Stimulated activated CD8-positive, alpha-beta memory T cell treated with anti-CD3 and anti-CD28 coated beads, Interleukin-7, amount 100 ng/mL, for 1 hour (primary cell): ENCODE measurements at places on chromosomes 4 and X.

- DNase-seq, result no peak
These were observed 759.9 kb downstream of the PDHA2 start for GRCh38 chr4:96599752-96600151.

DNA sequence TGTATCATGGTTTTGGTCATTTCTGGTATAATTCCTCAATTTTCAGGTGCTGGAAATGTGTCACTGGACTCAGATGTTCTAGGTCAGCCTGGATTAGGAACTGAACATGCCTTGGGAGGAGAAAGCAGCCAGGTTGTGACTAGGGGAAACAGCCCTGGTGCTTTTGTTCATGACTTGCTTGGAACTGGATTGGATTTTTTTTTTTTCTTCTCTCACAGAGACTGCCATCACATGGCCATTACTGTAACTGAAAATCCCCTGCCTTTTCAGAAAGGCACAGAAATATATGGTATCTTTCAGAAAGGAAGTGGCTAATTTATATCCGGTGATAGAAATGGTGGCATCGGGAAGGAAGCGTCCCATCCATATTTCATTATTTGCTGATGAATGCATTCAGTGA, 34.6 kb downstream of the SEPTIN11 start:
- no peak for DNase-seq

DNA sequence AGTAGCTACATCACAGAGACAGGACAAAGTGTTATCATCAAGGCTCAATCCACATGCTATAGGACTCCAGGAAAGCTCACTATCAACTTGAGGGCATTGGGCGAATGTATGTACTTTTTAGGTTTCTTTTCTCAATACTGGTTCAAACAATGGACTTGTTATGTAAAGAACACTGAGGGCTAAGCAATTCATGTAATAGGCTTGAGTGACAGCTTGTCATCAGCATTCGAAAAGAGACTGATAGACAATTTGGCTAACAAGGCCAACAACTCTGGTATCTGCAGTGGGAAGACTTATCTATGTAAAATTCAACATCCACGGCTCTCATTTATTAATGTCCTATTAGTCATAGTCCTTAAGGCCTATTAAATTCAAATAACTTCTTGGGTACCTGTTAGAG, 141.1 kb downstream of the NPNT start:
- DNase-seq, result no peak

DNA sequence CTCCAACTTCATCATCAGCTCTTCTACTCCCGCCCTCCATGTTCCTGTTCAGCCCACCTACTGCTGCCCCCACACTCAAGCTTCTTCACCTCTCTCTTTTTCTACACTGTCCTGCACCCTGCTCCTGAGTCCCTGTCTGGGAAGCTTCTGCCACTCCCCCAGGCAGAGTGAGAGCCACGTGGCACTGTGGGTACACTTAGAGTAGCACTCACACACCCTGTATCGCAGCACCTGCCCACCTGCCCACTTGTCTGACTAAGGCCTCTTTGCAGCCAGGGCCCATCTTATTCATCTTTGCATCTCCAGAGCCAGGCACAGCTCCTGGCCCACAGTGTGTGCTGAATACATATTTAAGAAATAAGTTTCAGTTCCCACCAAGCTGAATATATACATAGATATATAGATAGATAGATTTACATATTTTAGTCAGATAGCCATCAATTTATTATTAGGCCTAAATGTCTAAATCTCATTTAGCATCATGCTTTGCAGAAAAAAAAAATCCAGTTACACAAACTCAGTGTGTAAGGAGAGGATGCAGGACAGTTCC, 24.9 kb downstream of the CCDC149 start:
- no peak for DNase-seq

DNA sequence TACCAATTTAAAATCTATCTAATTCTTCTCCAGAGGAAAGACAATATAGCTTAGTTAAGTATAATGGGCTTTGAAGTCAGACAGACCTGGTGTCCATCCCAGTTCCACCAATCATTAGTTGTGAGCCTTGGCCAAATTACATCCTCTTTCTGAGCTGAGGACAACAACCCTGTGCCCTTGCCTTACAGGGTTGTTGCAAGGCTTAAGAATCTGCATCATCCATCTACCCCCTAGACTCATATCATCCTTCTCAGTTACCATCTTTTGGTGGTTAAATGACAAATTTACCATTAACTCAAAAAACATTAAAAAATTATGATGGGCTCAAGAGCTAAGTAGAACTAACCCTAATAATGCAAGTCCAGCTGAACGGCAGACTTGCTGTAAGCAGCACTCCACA, 51.6 kb downstream of the NAP1L5 start:
- no peak for DNase-seq

DNA sequence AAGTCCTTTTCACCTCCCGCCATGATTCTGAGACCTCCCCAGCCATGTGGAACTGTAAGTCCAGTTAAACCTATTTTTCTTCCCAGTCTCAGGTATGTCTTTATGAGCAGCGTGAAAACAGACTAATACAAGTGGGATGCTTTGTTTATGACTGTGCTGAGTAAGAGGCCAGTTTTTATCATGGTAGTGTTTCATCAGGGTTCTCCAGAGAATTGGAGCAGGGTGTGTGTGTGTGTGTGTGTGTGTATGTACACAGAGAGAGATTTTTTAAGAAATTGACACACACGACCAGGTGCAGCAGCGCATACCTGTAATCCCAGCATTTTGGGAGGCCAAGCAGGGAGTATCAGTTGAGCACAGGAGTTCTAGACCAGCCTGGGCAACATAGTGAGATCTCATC, 34.6 kb upstream of the SLC2A9 start:
- no peak for DNase-seq
